Cerebellar cortex (tissue), 1 donor: ENCODE measurements at places on chromosomes 13 and 19.

DNA sequence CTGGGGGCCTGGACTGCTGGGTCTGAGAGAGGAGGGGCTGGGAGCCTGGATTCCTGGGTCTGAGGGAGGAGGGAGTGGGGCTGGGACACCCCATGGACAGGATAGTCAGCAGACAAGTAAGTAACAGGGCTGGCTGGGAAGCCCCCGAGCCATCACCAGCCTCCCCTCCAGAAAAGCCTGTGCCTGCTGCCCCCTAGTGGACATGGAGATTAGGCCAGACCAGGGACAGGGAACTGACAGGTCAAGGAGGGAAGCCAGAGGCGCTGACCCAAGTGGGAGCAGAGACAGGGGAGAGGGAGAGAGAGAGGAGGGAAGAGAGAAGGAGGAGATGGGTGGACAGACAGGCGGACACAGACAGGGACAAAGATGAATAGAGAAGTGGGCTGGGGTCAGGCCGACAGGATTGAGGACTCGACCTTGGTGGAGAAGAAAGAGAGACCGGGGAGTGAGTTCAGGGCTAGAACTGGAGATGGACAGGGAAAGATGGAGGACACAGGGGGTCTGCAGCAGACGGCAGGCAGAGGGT, 6.7 kb upstream of the ERFL start:
- peak; percentile 74 for DNase-seq

GRCh38 chr19:1651568-1652291, 685 bp downstream of the TCF3 start:
- no peak for DNase-seq

- DNase-seq = no peak
Observed at GRCh38 chr13:97971519-97971918, 18.0 kb downstream of the IPO5 start.

DNA sequence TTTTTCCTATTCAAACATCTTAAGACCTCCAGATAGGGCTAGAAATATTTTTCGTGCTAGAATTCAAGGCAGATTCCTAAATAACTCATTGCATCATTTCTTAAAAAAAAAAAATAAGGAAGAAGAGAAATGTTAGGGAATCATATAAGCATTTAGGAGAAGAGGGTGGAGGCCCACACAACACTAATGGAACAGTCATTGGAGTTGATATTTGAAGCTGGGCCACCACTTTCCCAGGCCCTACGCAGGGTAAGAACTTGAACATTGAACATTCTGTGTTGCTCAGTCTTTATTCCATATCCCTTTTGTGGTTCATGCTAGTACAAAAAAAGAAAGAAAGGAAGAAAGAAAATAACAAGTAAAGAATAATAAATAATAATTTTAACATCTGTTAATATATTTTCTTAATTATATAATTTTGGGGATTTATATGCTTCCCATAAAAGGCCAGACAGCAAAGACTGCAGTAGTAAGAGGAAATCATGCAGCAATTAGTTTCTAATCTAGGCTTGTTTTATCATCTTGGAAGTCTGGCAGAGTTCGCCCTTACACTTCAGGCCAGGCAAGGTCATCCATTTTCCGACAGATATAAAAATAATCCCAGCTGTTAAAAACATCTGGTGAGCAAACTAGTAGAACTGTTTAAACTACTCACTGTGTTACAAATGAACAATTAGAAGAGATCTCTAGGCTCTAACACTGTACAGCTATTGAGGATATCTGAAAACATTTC, 127.7 kb downstream of the FRY start:
- no peak for DNase-seq

- peak; percentile 7 for DNase-seq
Observed at GRCh38 chr19:23799321-23799720, 40.6 kb upstream of the ZNF681 start.

- DNase-seq = peak; percentile 98
Observed at GRCh38 chr19:39435499-39436349, at the start of gene RPS16. TSS of gene RPS16 (minus strand) at chr19:39435949. CDS start at chr19:39435895, 54 bp downstream.

- peak; percentile 87 for DNase-seq
Observed at GRCh38 chr19:11293433-11294389, 2.2 kb upstream of the TSPAN16 start.

GRCh38 chr13:23086968-23087623, 93.7 kb upstream of the SGCG start:
- DNase-seq = no peak

- DNase-seq = no peak
Observed at GRCh38 chr13:68636784-68637183, 1406.6 kb upstream of the PCDH9 start.

DNA sequence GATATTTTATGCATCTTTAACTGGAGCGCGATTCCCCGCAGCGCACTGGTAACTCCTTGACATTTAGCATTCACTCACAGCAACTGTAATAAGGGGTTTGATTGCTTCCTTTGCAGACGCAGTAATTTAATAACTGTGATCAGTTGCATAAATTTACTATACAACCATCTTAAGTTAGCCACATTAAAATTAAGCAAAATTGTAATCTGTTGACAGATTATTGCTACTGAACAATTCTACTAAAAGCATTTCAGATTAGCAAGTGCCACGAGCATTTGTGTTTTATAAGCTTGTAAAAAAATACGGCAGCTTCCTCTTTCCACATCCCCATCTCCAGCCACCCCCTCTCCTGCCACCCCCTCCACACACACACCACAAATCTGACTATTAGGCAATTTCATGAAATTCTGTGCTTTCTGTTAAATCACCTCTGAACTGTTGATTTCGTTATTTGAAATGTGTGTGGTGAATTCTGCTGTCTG, 44.4 kb downstream of the TSHZ3 start:
- DNase-seq = no peak

GRCh38 chr19:21158523-21159135, 16.8 kb downstream of the ZNF431 start:
- DNase-seq = no peak

- DNase-seq = no peak
Observed at GRCh38 chr19:7872306-7873204, 1.6 kb downstream of the PRR36 start.

- DNase-seq = no peak
Observed at GRCh38 chr13:46778095-46778494, 18.9 kb downstream of the ESD start.

DNA sequence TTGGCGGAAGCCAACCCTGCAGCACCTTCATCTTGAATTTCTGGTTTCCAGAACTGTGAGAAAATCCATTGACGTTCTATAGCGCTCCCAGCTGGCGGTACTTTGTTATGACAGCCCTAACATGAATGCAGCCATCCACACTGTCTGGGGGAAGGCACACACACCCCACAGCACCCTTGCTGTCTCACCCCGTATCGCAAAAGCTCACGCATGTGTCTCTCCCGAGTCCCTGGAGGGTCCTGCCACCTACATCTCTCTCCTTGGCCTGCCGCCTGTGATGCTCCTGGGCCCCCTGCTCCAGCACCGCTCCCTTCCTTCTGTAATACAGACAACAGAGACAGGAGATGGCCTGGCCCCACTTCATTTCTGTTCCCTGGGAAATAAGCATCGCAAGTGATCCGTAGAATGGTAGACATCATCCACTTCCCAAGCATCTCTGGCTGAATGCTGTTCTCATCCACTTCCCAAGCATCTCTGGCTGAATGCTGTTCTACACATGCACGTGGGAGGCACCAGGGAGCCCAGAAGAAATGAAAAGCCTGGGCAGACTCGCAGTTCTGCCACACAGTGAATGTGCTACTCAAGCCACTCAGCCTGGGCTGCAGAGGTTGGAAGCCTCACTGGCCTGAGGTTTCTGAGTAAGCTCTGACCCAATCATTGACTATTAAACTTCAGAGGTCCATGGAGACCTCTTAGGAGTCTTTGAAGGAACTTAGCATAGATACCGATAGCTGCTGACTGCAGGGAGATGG, 29.6 kb downstream of the EPN1 start:
- no peak for DNase-seq
